ENCODE measurements at places on chromosomes 7 and 10.

GRCh38 chr7:141737118-141737835 is 881 bp upstream of the SSBP1 start:
- DNase-seq = no peak

- no peak for DNase-seq
Measured at GRCh38 chr7:81560708-81561107, 209.1 kb downstream of the HGF start.

GRCh38 chr10:46239247-46239646 is 47.5 kb upstream of the ANTXRL start:
- DNase-seq = no peak

- DNase-seq = no peak
Measured at GRCh38 chr10:62514079-62514693, 140.0 kb downstream of the ZNF365 start.

GRCh38 chr10:129771024-129771423 is 193.1 kb downstream of the EBF3 start:
- no peak for DNase-seq

- no peak for DNase-seq
Measured at GRCh38 chr10:29084681-29085307, 204.1 kb upstream of the LYZL1 start.

DNA sequence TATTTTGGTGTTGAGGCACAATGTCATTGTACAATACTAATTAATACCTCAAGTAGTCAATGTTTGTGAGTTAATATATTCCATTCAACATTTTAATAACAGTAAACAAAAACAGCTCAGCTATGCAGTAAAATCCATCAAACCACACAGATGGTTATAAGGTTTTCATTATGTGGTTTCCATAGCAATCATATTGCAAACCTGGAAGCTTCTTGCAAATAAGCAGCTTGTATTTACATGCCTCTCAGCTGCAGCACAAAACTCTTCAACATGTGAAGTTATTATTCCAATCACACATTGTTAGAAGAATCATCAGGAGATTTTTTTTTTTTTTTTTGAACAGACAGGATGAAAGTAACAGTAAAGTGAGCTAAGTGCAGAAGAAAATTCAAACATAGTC is 170.2 kb downstream of the SKAP2 start:
- no peak for DNase-seq

GRCh38 chr7:122268101-122268500 is 36.4 kb downstream of the FEZF1 start:
- no peak for DNase-seq

GRCh38 chr10:35384265-35384868 is 48.1 kb downstream of the CCNY start:
- DNase-seq = no peak

DNA sequence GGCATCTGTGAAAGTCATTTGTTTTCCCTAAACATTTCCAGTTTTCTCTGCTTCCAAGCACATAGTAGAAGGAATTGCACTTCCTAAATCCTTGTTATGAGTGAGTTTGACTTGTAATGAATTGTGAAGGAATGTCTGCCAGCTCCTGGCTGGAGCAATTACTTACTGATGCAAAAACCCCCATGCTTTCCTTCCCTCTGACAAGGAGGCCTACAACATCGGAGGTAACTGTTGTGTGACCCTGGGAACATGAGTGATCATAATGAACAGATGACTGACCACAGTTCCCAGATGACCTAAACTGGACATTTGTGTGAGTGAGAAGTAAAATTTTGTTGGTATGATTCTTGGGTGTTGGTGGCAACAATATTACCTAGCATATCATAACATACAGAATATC is 21.4 kb upstream of the CPVL start:
- no peak for DNase-seq
